ENCODE measurements at places on chromosomes 5 and 9.

DNA sequence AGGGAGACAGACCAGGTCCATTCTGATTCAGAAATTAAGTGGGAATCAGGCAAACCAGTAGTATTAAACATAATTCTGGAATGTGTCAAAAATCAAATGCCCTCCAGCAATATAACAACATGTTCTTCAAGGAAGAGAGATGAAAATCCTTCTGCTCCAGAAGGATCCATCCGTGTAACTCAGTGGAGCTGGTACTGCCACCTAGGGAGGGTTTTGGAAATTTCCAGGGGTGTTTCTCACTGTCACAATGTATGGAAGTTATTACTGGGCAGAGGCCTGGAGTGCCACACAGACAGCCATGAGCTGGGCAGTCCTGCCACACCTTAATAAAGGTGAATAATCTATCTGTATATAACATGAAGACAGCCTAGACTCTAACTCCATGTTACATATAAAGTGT lies 87.5 kb downstream of the TTLL11 start:
- no peak for DNase-seq

DNA sequence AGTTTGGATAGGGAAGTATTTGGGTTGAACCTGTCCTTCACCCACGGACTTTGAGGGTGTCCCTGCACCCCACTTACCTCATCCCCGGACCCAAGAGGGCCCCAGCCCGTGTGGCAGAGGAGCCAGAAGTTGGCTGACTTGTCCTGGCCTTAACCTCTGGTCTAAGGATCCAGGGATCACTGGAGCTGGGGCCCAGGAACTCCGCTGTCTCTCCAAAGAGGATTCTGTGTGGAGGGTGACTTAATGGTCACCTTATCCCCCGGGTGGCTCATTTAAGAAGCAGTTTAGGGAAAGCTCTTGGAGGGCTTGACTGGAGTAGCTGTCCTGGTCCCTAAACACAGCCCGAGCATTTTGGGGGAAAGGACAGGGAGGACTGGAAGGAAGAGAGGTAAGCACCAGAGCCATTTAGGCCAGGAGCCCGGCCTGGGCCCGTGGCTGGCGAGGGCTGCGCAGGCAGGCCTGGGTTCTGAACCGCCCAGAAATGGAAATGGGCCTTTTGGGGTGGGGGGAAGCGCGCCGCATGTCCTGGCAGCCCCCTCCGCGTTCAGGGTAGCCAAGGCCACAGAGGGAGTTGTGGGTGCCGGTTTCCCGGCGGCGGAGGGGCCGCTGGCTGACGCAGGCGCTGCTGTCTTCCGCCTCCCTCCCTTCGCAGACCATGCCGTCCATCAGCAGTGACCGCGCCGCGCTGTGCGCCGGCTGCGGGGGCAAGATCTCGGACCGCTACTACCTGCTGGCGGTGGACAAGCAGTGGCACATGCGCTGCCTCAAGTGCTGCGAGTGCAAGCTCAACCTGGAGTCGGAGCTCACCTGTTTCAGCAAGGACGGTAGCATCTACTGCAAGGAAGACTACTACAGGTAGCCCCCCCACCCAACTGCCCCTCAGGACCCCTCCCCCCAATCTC lies 2.0 kb downstream of the LHX2 start:
- DNase-seq = no peak

- DNase-seq = no peak
Observed at GRCh38 chr9:108158236-108158995, 668.8 kb upstream of the KLF4 start.

GRCh38 chr9:8863886-8864544 lies 1064.4 kb upstream of the DMAC1 start:
- no peak for DNase-seq

- no peak for DNase-seq
Observed at GRCh38 chr5:5505815-5506214, 83.3 kb downstream of the ICE1 start.

GRCh38 chr5:176171171-176171760 lies 67.0 kb upstream of the SIMC1 start:
- DNase-seq = no peak

- DNase-seq = no peak
Observed at GRCh38 chr9:129781981-129782380, 21.0 kb upstream of the TOR1B start.

GRCh38 chr5:57174890-57175510 lies 1.1 kb downstream of the GPBP1 start:
- DNase-seq = no peak

GRCh38 chr9:129071526-129072126 lies 9.3 kb upstream of the DOLPP1 start:
- DNase-seq = no peak

DNA sequence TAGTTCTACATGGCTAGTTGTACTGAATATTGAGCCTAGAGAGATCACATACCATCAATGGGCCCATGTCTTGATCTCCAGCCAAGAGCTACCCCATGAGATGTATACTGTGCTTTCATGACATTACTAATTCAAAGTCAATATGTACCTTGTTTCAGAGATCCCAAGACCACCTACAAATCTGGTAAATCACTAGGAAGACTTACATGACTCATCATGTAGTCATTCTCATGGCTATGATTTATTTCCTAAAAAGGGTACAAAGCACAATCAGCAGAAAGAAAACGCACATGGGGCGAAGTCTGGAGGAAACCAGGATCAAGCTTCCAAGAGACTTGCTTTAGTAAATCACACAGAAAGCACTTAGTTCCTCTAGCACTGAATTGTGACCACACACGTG lies 103.0 kb downstream of the PCSK5 start:
- DNase-seq = no peak

- DNase-seq = no peak
Observed at GRCh38 chr5:21238786-21239185, 1250.8 kb upstream of the CDH18 start.

DNA sequence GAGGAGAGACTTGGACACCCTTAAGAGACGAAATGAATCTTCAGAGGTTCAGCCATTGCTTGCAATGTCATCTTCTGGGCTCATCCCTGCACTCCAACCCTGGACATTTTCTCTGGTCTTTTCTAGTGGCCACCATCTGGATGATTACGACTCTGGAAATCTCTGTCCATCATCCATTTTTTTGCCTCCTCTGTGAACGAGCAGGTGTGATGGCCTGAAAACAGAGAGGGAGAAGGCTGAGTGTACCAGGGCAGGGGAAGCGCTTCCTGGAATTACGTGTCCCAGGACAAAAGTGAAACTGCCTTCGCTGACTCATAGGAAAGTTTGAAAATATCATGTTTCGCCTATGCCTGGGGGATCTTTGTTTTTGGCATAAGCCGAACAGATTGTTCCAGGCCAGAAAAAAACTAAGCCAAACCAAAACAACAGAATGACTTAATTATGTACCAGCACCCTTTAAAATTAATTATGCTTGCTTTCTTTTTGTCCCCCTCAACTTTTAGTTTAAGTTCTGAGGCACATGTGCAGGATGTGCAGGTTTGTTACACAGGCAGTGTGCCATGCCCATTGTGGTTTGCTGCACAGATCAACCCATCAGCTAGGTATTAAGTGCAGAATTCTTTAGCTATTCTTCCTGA lies 31.9 kb downstream of the ANKRD33B start:
- peak; percentile 84 for DNase-seq

DNA sequence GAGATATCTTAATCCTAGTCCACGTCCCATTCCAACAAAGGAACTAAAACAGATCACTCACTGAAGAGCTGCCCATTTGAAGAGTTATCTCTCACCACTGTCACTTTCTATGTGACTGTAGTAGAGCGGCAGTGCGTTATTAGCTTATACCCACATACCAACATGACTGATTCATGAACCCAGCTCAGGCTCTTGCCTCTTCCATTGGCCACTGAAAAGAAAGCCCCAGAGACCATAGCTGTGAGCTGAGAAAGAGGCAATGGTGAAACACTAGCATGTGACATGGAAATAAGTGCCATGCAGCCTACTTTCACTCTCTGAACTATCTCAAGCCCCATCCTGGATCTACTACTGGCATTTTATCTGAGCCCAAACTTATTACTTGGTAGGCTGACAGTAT lies 151.7 kb upstream of the MOCS2 start:
- DNase-seq = no peak

DNA sequence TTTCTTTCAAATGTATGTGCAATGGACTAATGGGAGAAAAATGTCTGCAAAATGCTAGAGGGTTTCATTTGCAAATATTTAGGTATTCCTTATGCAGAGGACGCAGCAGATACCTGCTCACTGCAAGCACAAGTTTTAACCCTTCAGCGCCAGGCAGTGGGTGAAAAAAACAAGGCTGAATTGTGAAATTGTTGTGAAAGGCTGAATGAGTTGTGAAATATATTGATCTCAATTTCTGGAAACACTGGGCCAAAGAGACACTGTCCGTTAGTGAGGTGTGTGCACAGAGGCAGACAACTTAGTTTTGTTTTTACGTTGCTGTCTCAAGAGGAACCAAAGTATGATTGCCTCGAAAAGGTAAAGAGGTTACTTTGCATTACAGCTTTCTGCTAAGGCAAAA lies 18.8 kb downstream of the FUBP3 start:
- DNase-seq = no peak

DNA sequence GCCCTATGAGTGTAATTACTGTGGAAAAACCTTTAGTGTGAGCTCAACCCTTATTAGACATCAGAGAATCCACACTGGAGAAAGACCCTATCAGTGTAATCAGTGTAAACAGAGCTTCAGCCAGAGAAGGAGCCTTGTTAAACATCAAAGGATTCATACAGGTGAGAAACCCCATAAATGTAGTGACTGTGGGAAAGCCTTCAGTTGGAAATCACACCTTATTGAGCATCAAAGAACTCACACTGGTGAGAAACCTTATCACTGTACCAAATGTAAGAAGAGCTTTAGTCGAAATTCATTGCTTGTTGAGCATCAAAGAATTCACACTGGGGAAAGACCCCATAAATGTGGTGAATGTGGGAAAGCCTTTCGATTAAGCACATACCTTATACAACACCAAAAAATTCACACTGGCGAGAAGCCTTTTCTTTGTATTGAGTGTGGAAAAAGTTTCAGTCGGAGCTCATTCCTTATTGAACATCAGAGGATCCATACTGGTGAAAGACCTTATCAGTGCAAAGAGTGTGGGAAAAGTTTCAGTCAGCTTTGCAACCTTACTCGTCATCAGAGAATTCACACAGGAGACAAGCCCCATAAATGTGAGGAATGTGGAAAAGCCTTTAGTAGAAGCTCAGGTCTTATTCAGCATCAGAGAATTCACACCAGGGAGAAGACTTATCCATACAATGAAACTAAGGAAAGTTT lies 9.9 kb downstream of the ZNF189 start:
- DNase-seq = no peak

DNA sequence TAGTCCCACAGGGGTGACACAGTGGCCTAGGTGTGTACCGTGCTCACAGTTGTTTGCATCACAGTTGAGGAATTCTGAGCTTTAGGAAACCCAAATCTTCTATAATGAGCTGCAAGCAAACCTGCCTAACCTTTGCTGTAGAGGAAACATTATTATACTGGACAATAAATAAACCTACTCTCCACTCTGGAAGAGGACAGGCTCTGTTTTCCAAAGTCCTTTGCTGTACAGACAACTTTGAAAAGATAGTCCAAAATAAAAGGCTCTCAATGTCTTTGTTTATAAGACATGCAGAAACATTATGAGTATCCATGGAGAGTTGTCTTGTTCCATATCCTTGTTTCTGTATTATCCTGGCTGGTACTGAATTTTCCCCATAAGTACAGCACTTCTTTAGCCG lies 29.4 kb downstream of the ZNF131 start:
- DNase-seq = no peak

DNA sequence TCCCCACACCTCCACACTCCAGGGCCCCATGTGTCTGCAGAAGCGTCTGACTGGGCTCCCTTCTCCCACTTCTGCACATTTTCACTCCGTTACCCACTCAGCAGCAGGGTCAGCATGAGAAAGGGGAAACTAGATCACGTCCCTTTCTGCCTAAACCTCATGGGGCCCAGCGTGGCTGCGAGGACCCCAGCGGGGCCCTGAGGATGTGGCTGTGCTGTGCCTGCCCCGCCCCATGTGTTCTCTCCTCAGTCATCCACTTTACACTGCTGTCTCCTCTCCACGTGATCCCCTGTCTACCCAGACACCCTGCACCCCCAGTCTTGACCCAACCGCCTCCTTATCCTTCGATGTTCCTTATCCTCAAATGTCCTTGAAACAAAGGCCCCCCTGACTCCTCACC lies 59.8 kb upstream of the OTULINL start:
- no peak for DNase-seq

DNA sequence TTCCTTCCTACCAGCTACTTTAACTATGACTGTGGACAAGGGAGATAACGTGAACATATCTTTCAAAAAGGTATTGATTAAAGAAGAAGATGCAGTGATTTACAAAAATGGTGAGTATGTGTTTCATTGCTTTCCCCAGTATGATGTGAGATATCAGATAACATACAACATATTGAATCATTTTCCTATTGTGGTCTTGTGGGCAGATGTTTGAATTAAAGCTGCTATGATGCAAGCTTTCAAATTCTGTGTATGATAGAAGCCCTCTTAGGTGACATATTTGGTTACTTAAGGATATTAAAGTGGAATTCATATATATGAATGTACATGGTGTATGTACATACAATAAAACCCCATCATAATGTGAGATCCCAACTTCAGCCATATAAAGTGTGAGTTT lies 59.5 kb downstream of the TEK start:
- DNase-seq = no peak

- DNase-seq = no peak
Observed at GRCh38 chr9:108980893-108981292, 32.4 kb downstream of the CTNNAL1 start.

DNA sequence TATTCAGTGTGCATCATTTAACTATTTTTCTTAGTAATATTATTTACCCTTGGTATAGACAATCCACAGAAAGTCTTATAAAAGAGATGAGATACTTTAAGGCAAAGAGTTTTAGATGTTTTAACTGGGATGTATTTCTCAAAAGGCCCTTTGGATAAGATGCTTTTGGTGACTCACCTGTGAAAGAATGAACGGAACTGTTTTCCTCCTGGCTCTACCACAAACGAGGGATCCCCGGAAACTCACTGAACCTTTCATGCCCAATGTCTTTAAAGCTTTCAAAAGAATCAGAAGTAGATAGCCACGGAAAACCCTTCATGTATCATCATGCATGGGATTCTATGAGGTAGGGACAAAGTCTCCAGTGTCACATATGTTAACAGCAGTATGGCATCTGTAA lies 1.6 kb downstream of the ZNF782 start:
- DNase-seq = no peak

GRCh38 chr9:128911529-128912035 lies 9.2 kb upstream of the PHYHD1 start:
- no peak for DNase-seq

DNA sequence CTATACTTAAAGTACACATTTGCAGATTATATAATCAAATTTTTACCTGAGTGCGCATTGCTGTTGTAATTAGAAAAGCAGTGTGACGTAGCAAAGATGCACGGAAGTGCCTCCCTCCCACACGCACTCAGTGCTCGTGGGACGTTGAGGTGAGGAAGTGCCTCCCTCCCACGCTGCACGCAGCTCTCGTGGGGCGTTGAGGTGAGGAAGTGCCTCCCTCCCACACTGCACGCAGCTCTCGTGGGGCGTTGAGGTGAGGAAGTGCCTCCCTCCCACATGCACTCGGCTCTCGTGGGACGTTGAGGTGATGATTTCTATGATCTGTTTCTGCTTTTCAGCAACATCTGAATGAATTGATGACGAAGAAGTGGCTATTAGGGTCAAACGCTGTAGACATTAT lies 21.0 kb downstream of the EXOC3 start:
- peak; percentile 54 for DNase-seq
